NCI-H345 (cell line): ENCODE measurements at places on chromosomes 11 and 22.

- DNase-seq = no peak
Measured at GRCh38 chr11:1194977-1195681, 27.7 kb upstream of the MUC5B start.

GRCh38 chr11:119166368-119167076 lies 2.0 kb upstream of the NLRX1 start:
- no peak for DNase-seq

DNA sequence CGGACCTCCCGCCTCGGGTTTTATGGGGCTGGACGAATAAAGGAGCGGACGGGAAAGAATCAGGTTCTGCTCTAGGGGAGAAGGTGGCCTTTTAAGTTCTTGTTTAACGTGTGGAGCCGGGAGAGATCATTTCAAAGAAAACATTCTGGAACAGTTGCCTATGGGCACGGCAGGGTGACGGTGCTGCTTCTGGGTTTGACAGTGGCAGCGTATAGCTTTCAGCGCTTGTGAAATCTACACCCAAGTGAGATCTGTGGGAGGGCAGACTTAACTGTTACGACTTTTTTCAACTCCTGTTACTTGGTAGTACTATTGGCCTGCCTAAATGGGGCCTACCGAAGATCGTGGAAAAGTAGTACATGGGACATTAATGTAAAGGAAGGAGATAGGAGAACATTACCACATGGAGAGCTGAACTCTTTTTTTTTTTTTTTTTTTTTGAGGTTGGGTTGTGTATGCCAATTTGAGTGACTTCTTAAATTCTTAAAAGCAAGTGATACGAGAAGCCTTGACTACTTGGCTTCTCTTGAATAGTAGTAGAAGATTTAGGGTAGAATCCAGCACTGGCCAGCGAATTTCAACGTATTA lies 743 bp downstream of the USP47 start:
- DNase-seq = peak; percentile 65

DNA sequence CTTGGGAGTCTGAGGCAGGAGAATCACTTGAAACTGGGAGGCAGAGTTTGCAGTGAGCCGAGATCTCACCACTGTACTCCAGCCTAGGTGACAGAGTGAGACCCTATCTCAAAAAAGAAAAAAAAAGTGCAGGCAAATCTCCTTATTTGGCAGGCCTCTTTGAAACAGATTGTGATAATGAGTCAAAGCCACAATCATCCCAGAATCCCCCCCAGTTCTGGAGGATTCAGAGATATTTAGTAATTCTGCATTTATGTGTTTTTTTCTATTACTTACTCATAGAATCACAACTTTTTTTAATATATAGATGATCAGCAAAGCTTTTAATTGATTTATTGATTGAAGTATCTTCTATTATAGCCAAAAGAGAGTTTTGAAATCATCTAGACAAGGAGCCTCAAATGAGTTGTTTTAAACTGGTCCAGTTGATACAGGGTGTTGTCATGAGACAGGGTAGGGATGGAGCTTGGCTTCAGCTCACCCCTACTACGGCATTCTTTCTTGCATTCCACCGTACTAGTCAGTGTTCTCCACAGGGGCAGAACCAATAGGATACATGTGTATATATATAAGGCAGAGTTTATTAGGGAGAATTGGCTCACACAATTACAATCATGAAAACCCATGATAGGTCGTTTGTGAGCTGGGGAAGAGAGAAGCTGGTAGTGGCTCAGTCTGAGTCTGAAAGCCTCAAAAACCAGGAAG lies 39.3 kb upstream of the SORL1 start:
- no peak for DNase-seq

DNA sequence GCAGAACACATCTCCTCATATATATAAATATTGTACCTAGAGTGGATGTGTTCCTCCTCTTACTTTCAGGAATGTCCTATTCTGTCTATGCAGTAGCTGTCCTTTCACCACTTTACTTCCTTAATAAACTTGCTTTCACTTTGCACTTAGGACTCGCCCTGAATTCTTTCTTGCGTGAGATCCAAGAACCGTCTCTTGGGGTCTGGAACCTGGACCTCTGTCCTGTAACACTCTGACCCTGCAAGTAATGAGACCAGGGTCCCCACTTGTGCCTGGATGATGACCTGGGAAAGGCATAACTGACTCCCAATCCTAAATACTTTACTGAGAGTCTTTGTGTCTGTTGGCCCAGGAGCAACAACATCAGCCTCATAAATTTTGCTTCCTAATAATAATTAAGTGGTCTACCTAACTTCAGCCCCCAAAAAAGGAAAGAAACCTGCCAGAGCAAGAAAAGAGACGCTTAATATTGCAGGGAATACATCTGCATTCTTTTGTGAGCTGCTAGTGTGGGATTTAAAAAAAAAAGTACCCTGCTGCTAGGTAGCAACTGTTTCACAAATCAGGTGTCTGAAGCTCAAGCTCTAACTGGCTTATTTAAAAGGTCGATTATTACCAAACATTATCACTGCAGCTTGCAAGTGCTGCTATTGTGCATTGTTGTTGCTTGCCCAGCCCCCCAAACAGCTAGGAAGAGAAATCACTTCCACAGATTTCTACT lies 69.3 kb downstream of the FAM168A start:
- DNase-seq = no peak
